ENCODE measurements at places on chromosomes 12 and 14.
A peak's percentile ranks its signal among the peaks of the same experiment; 100 is the strongest.

GRCh38 chr12:14059548-14059947 lies 78.1 kb upstream of the GRIN2B start:
- no peak for DNase-seq

DNA sequence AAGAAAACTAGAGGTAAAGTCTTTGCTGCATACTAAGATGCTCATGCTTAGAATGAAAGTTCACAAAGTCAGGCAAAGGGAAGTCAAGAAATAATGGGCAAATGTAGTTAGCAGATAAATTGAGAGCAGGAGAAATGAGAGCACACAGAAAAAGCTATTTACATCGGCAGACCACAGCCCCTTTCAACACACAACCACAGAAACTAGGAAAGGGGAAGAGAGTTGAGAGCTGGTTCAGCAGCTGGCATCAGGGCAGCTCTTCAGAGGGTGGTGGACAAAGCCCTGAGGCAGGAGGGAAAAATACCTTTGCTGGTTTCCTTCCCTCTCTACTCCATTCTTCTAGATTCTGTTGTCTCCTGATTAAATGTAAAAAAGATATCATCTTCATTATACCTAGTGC lies 95.4 kb upstream of the ANO4 start:
- DNase-seq, result no peak

DNA sequence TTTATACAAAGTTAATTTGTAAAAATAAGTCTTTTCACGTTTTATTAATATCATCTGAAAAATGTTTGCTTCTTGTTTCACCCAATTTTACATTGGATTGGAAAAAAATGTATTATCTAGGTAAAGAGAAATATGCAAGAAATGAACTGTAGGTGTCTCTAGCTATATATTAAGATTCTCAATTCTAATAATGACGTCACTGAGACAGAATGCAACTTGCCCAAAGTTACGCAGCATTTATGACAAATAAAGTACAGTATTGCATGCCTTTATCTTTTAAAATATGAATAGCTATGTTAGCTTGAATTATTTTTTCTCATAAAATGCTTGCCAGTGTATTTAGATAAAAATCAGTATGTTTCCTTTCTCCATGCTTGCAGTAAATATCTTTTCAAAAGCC lies 728.8 kb downstream of the RERGL start:
- DNase-seq, result no peak

DNA sequence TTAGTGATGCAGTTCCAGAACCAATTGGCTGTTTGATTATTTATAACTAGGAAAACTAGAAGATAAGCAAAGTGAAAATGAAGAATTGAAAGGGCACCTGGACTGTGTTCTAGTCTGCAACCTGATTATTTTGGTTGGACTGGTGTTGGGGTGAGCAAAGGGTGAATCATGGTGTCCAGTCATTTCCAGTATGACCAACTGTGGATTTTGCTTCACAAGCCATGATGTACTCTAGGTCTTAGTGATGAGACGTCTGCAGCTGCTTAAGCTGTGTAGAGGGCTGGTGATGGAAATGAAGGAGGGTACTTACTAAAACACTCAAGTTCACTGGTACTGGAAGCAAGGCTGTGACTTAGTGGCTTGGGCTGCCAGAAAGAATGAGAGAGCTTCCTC lies 193.2 kb upstream of the FRMD6 start:
- DNase-seq, result no peak

GRCh38 chr12:93243689-93244513 lies 133.8 kb upstream of the NUDT4 start:
- no peak for DNase-seq

DNA sequence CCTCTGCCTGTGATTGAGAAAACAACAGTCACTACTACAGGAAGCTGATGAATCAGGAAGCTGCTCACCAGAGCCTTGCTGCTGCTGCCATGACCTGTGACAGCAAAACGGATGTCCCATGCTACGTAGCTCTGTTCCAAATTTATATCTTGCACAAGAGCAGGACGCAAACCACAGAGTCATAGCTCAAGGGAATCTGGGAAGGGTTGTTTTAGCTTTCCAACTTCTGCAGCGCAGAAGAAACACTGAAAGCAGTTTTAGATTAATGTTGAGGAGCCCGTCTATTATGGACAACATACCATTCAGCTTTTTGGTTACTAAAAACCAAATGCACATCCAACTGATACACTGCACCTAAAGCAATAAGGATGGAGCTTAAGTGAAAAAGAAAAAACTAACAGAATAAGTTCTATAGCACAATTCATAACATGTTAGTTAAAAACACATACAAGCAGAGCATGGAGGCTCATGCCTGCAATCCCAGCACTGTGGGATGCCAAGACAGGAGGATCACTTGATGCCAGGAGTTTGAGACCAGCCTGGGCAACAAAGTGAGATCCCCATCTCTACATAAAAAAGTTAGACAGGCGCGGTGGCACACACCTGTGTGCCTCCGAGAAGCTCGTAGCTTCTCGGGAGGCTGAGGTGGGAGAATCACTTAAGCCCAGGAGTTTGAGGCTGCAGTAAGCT lies 1.7 kb upstream of the ANKRD33 start:
- no peak for DNase-seq

GRCh38 chr12:51240971-51241370 lies 2.3 kb downstream of the DAZAP2 start:
- DNase-seq, result no peak

- no peak for DNase-seq
Measured at GRCh38 chr14:85296456-85297210, 233.3 kb upstream of the FLRT2 start.

DNA sequence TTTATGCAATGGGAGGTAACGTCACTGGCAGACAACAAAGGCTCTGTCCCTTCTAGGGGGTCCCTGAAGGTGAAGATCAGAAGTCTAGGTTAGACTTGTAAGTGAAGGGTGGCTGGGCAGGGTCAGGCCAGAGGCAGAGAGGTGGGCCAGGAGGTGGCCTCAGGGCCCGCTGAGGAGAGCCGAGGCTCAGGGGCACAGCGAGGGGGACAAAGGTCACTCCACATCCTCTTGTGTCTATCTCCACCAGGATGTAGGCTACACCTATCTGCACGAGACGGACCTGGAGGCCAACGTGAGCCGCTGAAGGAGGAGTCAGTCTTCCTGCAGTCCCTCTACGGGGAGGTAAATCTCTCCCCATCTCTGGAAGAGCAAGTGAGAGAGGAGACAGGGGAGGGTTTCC lies 20.3 kb downstream of the KRT85 start:
- no peak for DNase-seq

DNA sequence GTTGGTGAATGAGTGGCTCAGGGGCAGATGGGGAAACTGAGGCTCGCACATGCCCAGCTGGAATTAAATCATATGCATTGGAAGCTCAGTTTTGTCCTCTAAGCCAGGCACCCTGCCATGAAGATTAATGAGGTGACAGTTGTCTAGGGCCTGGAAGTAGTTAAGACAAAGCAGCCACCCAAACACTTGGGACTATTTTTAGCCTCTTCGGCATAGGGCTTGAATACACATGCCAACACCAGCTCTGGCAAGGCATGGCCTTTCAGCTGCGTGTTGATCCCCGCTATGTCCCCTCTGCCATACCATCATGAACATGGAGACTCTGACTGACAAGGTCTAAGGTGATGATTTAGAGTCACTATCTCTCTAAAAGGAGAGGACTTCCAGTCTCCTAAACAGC lies 250.2 kb downstream of the KSR2 start:
- DNase-seq, result no peak

DNA sequence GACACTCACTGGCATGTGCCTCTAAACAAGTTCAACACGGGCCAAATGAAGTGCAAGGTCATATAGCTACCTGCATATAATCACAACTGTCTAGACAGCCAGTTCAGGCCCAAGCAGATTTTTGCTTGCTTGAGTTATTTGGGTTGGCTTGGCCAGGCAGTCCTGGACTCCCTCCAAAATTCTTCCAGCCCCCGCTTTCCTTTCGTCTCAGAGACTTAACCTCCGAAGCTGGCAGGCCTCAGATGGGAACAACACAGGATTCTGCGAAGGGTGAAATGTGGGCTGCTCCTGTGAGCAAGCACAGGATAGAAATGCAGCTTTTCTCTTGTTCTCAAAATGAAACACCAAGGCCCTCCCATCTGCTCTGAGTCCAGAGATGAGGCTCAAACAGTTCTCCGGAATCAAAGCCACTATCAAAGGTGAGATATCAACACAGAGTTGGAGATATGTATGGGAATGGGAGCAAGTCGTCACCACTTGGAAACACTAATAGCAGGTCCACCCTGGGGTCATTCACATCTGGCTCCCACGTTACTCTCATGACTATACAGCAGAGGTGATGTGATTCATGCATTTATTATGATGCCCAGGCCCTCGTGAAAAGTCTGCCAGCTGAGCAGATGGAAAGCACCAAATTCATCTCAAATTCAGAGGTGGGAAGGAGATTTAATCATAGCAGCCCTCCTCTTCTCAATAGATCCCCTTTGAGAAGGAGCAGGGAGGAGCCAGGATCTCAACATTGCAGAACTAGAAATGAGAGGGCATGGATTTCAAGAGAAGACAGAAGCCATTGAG lies 389.8 kb downstream of the NUAK1 start:
- no peak for DNase-seq

- DNase-seq, result no peak
Measured at GRCh38 chr14:73740618-73741326, 26.6 kb upstream of the PNMA1 start.

- DNase-seq, result peak; percentile 18
Measured at GRCh38 chr12:53159195-53159839, 21.2 kb upstream of the ZNF740 start.

DNA sequence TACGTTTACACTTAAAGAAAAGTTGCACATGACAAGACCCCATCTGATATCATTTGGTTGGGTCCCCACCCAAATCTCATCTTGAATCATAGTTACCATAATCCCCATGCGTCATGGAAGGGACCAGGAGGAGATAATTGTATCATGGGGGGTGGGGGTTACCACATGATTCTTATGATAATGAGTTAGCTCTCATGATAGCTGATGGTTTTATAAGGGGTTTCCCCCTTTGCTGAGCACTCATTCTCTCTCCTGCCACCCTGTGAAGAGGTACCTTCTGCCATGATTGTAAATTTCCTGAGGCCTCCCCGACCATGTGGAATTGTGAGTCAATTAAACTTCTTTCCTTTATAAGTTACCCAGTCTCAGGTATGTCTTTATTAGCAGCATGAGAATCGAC lies 60.3 kb downstream of the PHLDA1 start:
- DNase-seq, result no peak

DNA sequence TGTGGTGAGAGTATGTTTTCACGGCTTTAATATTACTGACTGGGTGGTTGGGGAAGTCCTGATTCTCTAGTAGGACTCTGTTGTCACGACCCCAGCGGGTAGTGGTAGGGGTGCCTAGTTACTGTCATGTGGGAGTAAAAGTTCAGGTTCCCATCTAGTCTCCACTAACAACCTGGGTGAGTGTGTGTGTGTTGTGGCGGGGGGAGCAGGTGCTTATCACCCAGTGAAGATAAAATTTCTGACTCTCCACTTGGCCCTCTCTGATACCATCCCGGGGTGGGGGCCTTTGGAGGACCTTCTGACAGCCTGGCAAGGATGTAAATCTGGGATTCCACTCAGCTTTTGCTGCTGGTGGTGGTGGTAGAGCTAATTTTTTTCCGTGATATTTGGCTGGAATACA lies 35.4 kb upstream of the GUCY2C start:
- no peak for DNase-seq

- no peak for DNase-seq
Measured at GRCh38 chr14:75979071-75979571, 2.7 kb downstream of the TGFB3 start.

DNA sequence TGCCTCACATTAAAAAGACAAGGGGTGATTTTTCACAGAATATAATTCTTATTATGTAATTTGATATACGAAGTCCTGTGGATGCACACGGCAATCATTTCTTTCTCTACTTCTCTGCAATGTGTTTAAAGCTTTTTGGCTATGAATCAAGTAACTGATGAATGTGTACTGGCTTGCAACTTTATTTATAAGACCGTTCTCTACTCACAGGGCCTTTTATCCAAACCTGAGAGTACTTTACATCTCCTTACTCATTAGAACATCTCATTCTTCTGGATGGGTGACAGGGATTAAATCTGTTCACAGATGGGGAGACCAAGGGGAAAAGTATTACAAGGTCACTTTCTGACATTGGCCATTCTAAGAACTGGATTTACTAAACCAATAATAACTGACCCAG lies 215.8 kb upstream of the DIO2 start:
- DNase-seq, result no peak

- DNase-seq, result no peak
Measured at GRCh38 chr12:104006929-104007328, 41.3 kb downstream of the TDG start.

DNA sequence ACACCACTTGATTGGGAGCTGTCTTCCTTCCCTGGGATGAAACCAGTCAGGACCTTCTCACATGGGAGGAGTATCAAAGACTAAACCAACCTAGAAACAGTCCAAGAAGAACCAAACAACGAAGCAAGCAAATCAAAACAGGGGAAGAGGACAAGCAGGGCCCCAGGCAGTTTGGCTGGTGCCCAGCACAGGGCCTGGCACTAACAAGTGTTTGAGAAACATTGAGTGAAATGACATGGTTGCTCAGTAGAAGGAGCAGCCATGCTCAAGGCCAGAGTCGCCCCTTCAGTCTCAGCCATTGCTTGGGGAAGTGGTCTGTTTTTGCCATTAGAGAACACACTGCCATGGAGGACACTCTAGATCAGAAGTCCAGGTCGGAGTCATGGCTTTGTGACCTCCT lies 323.1 kb downstream of the CACNA1C start:
- DNase-seq, result no peak

DNA sequence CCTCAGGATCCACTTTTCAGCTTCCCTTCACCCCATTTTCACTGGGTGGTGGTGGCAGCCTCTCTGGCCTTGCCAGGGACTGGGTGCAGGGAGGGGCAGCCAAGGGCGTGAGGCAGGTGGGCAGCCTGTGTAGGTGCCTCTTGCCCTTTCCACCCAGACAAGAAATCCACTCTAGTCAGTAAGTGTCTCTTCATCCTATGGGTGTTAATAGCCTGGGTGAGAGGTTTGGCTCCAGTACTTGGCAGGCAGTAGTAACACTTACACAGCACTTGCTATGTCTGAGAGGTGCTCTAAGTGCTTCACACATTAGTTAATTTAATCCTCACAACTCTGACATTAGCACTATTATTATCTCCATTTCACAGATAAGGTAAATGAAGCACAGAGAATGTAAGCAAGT lies 171.9 kb downstream of the EMP1 start:
- no peak for DNase-seq

DNA sequence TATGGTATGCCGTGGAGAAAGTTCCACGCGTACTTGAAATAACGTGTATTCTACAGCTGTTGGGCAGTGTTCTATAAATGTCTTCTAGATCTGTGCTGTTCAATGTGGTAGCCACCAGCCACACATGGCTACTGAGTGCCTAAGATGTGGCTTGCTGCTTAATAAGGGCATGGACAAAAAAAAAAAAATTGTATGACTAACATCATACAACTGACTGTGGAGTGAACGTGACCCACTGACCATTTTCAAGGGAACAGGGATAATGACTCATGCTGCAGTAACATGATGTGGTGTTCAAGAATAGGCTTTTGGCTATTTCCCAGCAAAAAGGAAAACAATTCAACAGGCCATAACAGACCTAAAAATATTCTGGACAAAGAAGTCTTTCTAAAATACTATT lies 13.0 kb downstream of the ATG14 start:
- no peak for DNase-seq
